ENCODE measurements at places on chromosomes 16 and 17.

- no peak for DNase-seq
Observed at GRCh38 chr16:58472827-58473226, 27.1 kb upstream of the NDRG4 start.

- DNase-seq = no peak
Observed at GRCh38 chr17:17542906-17543635, 46.9 kb upstream of the RASD1 start.

GRCh38 chr17:43025290-43025657 is 243 bp downstream of the RND2 start:
- DNase-seq = no peak

- no peak for DNase-seq
Observed at GRCh38 chr16:65790768-65791167, 575.7 kb upstream of the CDH5 start.

DNA sequence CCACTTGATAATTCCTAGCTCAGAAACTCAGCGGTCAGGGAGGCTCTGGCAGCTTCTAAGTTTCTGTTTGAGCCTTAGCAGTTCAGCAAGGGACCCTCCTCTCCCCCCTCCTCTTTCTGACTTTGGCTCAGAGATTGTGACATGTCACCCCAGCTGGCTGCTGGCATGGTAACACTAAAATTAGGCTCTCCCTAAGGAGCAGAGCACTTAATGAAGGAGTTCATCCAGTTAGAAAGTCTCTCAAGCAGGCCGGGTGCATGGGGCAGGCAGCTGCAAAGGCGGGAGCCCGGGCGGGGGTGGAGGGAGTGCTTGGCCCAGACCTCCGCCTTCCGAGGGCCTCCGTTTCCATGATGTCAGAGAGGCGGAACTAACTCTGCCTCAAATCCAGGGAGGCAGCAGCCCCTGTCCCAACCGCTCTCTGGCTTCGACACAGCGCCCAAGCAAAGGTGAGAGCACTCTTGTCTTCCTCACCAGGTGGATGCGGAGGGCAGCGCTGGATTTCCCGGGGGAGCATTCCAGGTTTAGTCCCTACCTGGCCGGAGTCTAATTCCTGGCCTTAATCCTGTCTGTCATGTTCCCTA is 128.0 kb upstream of the PLCG2 start:
- DNase-seq = no peak

DNA sequence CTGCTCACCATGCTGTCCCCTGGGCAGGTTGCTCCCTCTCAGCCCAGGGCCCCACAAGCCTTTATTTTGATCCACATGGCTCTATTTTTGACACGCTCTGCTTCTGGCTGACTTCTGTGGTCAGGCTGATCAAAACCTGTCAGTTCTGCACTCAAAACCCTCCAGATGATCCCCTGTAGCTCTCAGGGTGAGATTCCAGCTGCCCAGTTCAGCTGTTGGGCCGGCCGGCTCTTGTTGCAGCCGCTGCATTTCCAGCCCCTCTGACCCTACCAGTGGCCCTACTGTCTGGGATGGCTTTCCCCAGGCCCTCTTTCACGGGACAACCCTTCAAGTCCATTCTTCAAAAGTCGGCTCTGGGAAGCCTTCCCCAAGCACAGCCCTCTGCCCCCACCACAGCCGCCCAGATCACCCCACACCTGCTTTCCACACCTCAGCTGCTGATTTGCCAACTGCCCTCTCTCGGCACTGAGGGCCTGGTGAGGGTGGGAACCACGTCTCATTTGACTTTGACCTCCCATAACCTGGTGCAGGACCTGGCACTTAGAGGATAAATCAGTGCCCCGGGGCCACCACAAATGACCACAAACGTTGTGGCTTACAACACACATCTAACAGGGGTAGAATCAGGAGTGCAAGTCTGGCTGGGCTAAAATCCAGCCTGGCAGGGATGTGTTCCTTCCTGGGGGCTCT is 16.3 kb upstream of the CACNG4 start:
- no peak for DNase-seq

DNA sequence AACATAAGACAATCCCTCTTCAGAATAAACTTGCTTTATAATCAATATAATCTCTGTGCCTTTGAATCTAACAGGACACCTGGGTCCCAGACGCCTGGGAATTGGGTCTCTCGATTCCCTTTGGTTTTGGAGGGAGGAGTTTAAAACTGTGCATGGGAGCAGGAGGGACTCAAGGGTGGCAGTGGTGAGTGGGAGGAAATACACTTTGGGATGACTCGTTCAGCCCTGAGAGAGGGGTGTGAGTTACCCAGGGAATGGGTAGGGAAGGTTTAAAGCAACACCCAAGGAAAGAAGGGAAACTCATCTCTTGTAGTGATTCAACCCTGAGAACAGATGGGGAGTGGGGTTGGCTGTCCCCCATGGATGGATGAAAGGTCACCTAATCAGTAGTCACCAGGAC is 1.6 kb downstream of the RANGRF start:
- no peak for DNase-seq

GRCh38 chr17:75763613-75764416 is 1.2 kb downstream of the GALK1 start:
- DNase-seq = no peak

- no peak for DNase-seq
Observed at GRCh38 chr17:65270499-65271253, 133.5 kb downstream of the RGS9 start.

GRCh38 chr16:50072730-50073129 is 7.0 kb downstream of the HEATR3 start:
- no peak for DNase-seq

All from activated CD4-positive, alpha-beta T cell treated with anti-CD3 and anti-CD28 coated beads, Interleukin-2, amount 10 ng/mL, durations not matched to agents 24 days and 14 days (primary cell).